Mesothelial cell of epicardium (in vitro differentiated cells): ENCODE measurements at places on chromosomes 6 and 20. TPM values are rescaled to one million over a fixed set of nuclear protein-coding genes. Genes with fewer than 3 reads are reported as not detected.

KIAA0408 gene
- 0.25 to 0.58 TPM (median 0.27 TPM) in 3 replicates for total RNA-seq

SULF2 gene
- total RNA-seq, result 65.2 to 77.0 TPM (median 65.2 TPM) in 3 replicates

OR2B6 gene
- total RNA-seq, result not detected in 3 replicates

SAMD10 gene
- 10.3 to 11.7 TPM (median 11.4 TPM) in 3 replicates for total RNA-seq

CYP21A2 gene
- total RNA-seq, result 0.58 to 1.2 TPM (median 0.91 TPM) in 3 replicates

SNTA1 gene
- total RNA-seq, result 11.9 to 13.4 TPM (median 13.3 TPM) in 3 replicates

OR12D3 gene
- not detected in 3 replicates for total RNA-seq

RFX6 gene
- total RNA-seq, result 3.4 to 4.0 TPM (median 3.8 TPM) in 3 replicates

SLC25A27 gene
- total RNA-seq, result 33.8 to 40.5 TPM (median 34.6 TPM) in 3 replicates

SLC17A1 gene
- not detected in 3 replicates for total RNA-seq

ENPP4 gene
- 4.8 to 5.2 TPM (median 5.1 TPM) in 3 replicates for total RNA-seq

C20orf96 gene
- 52.3 to 58.1 TPM (median 52.8 TPM) in 3 replicates for total RNA-seq

HLA-DRA gene
- total RNA-seq, result not detected in 3 replicates

ARMH2 gene
- not detected in 3 replicates for total RNA-seq

IP6K3 gene
- total RNA-seq, result 0.11 to 0.16 TPM in 2 of 3 replicates, not detected in the other

LGSN gene
- total RNA-seq, result 0.14 TPM in 1 of 3 replicates, not detected in the others

SIGLEC1 gene
- total RNA-seq, result 0.04 TPM in 1 of 3 replicates, not detected in the others

LAMP5 gene
- 0.38 to 0.77 TPM (median 0.40 TPM) in 3 replicates for total RNA-seq

NOX3 gene
- total RNA-seq, result not detected in 3 replicates

COL10A1 gene
- total RNA-seq, result not detected in 3 replicates

RSPO3 gene
- 26.3 to 31.1 TPM (median 30.1 TPM) in 3 replicates for total RNA-seq

MUC22 gene
- not detected in 3 replicates for total RNA-seq

FUT9 gene
- total RNA-seq, result 2.7 to 3.1 TPM (median 3.0 TPM) in 3 replicates

RUNX2 gene
- total RNA-seq, result 4.4 to 4.9 TPM (median 4.8 TPM) in 3 replicates

HLA-DOA gene
- total RNA-seq, result 4.8 to 6.1 TPM (median 5.8 TPM) in 3 replicates

SMLR1 gene
- not detected in 3 replicates for total RNA-seq

GHRH gene
- not detected in 3 replicates for total RNA-seq

FOXS1 gene
- 1.9 to 2.5 TPM (median 2.1 TPM) in 3 replicates for total RNA-seq
